ENCODE measurements at places on chromosomes 1 and 21.

GRCh38 chr1:154784924-154785531 lies 85.1 kb downstream of the KCNN3 start:
- no peak for DNase-seq

DNA sequence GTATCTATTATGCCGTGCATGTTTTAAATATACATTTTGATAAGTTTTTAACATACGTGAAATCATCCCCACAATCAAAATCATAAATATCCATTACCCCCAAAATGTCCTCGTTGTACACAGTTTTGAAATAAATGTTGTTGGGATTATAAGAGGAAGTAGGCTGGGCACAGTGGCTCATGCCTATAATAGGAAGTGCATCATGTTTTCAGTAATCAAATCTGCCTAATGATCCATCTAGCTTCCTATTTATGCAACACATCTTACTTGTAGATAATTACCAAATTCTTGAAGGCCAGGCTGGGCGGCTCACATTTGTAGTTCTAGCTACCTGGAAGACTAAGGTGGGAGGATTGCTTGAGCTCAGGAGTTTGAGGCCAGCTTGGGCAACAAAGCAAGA lies 15.0 kb upstream of the IFNGR2 start:
- DNase-seq = no peak

GRCh38 chr1:36843027-36843426 lies 191.3 kb downstream of the GRIK3 start:
- no peak for DNase-seq

DNA sequence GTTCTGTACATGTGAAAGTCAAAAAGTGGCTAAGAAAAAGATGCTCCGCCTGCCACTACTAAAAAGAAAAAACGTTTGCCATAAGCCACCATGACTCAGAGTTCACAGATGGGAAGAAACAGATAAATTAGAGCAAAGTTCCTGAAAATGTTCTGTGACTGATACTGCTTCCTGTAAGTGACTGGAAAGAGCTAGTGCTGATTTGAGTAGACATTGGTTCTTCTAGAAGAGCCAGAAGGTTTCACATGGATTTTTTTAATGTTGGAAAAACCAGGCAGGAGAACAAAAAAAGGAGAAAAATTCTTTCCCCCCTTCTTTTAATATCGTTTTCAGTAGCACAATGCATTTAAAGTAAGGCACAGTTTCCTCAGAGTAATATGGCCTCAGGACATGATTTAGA lies 221.4 kb downstream of the HLX start:
- DNase-seq = no peak

DNA sequence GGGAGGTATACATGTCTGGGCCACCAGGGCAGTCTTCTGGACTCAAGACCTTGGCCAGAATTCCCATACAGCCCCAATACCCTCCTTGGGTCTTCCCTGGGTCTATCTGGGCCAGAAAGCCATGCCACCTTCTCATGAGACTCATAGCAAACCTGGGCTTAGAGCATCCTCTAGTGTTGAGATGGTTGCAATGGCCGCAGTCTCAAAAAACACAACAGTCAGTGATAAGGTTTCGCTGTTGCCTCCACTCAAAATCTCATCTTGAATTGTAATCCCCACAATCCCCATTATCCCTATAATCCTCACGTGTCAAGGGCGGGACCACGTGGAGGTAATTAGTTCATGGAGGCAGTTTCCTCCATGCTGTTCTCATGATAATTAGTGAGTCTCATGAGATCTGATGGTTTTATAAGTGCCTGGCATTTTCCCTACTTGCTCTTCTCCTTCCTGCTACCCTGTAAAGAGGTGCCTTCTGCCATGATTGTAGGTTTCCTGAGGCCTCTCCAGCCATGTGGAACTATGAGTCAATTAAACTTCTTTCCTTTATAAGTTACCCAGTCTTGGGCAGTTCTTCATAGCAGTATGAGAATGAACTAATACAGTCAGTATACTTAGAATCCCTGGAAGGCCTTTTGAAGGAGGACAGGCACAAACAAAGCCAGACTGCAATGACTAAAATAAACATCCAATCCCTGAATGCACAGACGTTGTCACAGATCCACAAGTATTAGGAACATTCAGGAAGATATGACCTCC lies 77.0 kb downstream of the CTH start:
- DNase-seq = no peak

DNA sequence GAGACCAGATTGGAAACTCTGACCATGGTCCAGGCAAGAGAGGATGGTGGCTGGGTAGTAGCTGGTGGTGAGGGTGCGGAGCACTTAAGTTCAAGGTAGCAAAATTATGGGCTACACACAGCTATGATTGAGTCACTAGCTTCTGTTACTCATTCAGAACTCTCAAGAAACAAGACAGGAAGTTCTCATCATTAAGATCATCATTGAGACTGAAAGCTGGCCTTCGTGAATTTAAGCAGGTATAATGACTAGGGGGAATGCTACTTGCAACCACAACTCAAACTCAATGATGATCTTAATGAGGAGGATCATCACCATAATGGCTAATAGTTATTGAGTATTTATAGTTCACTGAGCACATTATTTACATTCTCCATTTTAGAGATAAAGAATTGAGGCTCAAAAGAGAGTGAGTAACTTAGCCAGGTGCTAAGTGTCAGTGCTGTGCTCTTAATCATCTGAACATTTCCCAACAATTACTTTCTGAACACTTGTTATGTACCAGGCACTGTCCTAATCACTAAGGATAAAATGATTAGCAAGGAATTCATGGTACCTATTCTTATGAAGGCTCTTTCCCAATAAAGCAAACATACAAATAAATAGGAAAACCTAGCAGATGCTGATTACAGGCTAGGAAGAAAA lies 286.3 kb upstream of the C1orf105 start:
- no peak for DNase-seq

DNA sequence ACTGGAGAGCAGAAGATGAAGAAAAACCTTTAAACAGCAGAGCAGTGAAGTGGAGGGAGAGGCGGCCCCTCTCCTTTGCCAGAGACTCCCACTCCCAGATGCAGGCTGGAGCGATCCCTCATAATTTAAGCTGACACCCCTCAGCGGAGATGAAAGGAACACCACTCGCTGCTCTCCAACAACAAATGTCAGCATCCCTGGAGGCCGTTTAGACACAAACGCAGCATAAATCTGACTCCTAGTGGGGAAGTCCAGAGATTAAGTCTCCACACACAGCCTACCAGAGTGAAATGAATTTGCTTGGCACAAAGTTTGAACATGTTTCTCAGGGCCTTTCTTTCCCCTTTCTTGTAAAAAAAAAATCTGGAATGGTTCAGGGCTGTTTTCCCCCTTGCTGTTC lies 137.8 kb downstream of the LMX1A start:
- DNase-seq = no peak

DNA sequence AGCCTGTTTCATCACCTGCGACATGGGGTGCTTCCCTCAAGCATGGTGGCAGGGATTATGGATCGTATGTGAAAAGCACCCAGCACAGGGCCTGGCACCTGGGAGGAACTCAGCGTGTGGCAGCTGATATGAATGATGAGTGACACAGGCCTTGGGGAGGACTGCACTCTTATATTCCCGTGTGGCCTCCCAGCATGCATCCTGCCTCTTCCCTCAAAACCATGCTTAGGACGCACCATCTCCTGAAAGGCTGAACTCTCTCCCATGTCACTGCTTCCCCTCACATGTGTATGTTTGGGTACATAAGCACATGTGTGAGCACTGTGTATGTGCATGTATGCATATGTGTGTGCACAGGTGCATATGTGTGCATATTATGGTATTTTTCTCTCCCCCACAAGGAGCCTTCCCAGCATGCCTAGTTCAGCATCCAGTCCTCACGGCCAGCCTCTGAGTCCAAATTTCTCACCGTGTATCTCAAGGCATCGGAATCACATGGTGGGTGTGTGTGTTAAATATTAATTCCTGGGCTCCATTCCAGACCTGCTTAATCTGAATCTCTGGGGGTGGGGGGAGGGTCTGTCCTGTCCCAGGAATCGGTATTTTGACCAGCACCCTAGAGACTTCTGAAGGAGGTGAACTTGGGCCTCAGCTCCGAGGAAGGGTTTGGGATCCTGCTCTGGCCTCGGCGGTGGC lies 12.8 kb downstream of the MYOM3 start:
- no peak for DNase-seq

DNA sequence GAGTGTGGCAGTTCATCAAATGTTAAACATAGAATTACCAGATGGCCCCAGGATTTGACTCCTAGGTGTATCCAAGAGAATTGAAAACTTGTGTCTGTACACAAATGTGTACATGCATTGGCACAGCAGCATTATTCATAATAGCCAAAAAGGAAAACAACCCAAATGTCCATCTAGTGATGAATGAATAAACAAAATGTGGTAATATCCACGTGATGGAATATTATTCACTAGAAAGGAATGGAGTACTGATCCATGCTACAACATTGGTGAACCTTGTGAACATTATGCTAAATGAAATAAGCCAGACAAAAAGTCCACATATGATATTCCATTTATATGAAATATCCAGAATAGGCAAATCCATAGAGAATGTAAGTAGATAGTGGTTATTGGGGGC lies 77.7 kb downstream of the RAVER2 start:
- DNase-seq = peak; percentile 17

GRCh38 chr1:172909606-172910326 lies 141.0 kb downstream of the TNFSF18 start:
- DNase-seq = no peak

DNA sequence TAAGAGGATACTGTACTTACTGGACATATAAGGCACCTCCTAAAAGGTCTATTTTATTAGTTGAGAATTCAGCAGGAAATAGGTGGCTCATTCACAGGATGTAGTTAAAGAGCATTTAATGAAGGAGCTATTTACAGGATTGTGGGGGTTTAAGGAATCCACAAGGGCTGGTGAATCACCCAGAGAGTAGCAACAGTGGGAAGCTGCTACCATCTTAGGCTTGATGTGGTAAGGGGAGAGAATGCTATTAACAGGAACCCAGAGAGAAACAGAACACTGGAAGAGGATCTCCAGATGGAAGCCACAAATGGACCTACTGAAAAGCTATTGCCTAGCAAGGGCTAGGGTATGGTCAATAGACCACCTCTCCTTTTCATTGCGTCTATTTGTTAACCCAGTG lies 52.0 kb upstream of the COL11A1 start:
- no peak for DNase-seq

DNA sequence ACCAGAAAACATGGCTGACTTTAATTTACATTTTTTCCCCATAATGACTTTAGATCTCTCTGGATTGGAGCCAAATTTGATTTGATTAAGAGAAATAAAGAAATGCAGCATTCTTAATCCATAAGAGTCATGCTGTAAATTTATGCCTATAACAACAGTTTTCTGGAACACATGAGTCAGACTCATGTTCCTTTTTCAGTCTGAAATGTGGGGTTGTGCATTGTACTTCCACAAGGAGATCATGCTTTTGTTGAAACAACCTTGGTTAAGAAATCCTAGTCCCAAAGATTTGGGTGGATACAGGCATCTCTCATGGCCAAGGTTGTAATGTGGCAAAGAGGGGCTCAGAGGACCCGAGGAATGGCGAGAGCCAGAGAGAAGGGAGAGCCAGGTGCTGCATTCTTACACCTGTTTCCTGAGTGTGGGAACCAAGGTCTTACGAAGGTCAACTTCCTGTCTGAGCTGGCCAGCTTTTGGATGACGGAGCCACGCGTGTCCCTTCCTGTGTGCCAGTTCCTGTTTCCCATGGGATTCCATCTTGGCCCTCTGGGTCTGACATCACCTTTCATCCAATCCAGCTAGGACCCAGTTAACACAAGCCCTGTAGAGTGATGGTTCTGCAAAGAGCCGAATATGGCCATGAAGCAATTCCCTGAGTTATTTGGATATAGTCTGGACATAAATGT lies 23.1 kb downstream of the CLDN14 start:
- DNase-seq = no peak

- DNase-seq = no peak
Measured at GRCh38 chr1:84803604-84804003, 89.4 kb downstream of the LPAR3 start.

DNA sequence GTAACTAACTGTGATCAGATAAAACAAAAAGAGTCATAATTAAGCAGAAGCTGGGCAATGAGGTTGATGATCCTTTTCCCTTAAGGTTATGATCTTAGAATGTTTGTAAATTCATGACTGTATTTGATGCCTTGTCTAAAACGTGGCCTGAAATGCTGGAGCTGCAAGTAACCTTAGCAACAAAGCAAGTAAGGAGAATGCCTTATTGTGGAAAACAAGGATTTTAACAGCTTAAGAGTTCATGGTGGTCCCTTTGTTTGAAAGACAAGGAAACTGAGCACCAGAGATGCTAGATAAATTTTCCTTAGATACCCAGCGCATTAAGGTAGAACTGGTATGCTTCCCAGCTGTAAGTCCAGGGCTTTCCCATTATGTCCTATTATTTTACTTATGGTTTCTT lies 25.7 kb upstream of the XPR1 start:
- no peak for DNase-seq

DNA sequence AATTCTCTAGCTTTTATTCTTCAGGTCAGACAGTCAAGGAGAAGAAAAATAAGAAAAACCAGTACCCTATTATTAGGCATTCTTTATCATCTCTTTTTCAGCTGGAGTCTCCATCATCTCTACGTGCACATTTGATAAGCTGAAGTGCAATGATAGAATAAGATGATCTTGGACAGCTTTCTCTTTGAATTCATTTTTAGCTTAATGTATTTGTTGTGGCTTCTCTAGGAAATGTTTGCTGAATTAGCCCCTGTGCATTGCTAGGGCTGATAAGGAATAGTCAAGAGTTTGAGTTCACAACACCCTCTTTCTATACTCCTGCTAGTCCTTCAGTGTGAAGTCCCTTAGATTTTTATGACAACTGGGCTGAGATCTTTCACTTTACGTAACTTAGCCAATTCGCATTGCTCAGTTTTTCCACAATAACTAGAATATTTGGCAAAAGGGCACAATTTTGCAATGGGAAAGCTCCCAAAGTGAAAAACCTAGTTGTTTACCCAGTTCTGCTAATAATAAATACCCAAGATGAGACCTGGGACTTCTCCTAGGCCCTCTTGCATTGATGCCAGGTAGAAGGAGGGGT lies 7.0 kb upstream of the KCNJ15 start:
- no peak for DNase-seq

- DNase-seq = no peak
Measured at GRCh38 chr21:29238053-29238966, 60.4 kb upstream of the BACH1 start.
